ENCODE measurements at places on chromosomes 4 and X.

DNA sequence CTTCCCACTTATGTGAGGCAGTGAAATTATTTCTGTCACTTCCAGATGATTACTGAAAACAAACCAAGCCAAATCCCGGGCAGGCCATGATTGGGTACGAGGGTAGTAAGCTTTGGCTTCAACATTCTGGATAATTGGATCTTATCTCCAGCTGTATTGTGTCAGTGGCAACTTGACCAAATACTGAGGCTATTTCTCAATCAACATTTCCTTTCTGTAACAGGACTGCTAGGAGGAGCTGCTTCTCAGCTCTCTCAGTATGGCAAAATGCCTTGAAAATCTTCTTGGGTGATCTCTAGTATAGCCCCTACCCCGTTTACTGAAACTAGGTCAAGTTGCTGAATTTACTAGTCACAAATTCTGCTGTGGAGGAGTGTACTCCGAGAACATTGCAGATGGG lies 169.3 kb upstream of the FRMPD4 start:
- no peak overlapping the region for H3K4me3 ChIP-seq
- no peaks in the 10 kb centered on the region for H3K36me3 ChIP-seq
- H3K27me3 ChIP-seq = no peaks in the 10 kb centered on the region
- no peak overlapping the region for H3K27ac ChIP-seq
- DNase-seq = peak; percentile 13

GRCh38 chr4:18134111-18134510 lies 112.6 kb upstream of the LCORL start:
- H3K36me3 ChIP-seq = no peaks in the 10 kb centered on the region
- H3K27ac ChIP-seq = no peak overlapping the region
- no peaks in the 10 kb centered on the region for H3K4me1 ChIP-seq
- H3K4me3 ChIP-seq = no peak overlapping the region

DNA sequence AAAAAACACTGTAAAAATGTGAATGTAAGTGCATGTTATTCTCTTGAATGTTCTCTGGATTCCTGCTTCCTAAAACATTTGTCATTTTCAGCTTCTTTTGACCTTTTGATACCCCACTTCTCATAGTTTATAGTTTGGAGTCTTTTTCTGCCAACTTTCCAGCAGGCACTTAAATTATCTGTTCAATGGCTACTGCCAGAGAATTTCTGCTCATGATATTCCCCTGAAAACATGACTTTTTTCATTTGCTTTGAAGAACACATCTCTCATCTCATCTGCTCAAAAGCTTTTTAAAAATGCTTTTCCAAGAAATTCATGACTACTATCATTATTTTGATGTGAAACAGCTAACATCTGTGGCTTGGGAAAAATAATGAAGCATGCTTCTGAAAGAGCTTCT lies 269.7 kb upstream of the PCDH7 start:
- no peaks in the 10 kb centered on the region for H3K4me1 ChIP-seq
- DNase-seq = no peak
- H3K27me3 ChIP-seq = no peaks in the 10 kb centered on the region
- no peak overlapping the region for H3K27ac ChIP-seq
- H3K4me3 ChIP-seq = no peak overlapping the region

GRCh38 chrX:150934453-150934852 lies 36.0 kb upstream of the CD99L2 start:
- peak overlapping the region; percentile 26 for H3K27ac ChIP-seq
- H3K27me3 ChIP-seq = no peaks in the 10 kb centered on the region
- H3K4me3 ChIP-seq = no peak overlapping the region
- H3K4me1 ChIP-seq = no peaks in the 10 kb centered on the region
- peak; percentile 67 for DNase-seq
- H3K36me3 ChIP-seq = no peaks in the 10 kb centered on the region

DNA sequence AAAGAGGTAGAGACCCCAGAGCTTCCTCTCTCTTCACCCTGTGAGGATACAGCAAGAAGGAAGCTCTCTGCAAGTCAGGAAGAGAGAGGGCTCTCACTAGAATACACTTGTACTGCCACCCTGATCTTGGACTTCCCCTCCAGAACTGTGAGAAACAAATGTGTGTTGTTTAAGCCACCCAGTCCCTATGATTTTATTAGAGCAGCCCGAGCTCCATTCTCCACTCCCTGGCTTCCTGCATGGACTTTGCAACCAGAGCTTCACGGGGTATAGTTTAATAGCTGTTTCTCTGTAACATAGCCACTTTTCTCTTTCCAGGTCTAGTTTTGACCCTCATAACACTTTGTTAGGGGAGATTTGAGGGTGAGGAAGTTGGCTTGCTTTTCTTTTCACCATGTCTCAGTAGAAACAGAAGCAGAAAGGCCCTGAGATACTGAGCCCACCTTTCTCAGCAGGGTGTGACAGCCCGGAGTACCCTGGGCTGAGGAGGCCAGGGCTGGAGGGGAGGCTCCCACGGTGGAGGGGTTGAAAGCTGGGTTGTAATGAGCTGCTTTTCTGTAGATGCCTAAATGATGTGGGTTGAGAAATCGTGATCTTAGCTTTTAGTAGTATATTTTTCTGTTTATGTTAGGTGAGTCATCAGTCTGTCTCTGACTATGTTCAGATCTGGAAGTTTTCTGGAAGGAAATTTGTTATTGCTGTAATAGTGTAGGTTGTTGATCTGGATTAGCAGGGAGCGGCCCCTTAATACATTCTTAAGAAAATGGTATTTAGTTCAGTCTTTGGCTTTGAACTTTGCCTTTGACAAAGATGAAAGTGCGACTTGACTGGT lies 118.6 kb downstream of the PTTG2 start:
- no peak overlapping the region for H3K4me3 ChIP-seq
- no peaks in the 10 kb centered on the region for H3K36me3 ChIP-seq
- no peaks in the 10 kb centered on the region for H3K27me3 ChIP-seq
- peak overlapping the region; percentile 90 for H3K27ac ChIP-seq
- peaks cover 35% of the 10 kb centered on the region for H3K4me1 ChIP-seq

DNA sequence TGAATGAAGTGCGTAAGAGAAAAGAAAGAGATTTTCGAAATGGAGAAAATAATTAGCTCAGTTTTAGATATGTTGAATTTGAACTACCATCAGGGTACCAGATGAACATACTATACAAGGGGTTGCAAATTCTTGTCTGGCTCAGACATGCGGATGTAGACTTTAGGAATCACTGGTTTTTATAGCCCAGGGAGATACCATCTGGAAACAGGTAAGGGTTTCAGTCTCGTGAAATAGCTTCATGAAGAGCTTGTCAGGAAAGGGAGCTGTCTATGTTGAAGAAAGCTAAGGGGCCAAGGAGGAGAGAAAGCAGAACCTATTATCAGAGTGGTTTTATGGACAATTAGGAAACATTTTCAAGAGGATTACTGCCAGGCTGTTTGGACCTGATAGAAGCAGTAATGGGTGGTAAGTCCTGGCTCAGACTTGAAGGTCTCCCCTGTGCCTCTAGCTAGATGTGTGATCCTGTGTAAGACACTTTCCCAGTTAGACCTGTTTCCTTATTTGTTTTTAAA lies 6.7 kb downstream of the RAB9A start:
- H3K27ac ChIP-seq = no peak overlapping the region
- H3K36me3 ChIP-seq = no peaks in the 10 kb centered on the region
- H3K4me1 ChIP-seq = peaks cover 31% of the 10 kb centered on the region
- H3K4me3 ChIP-seq = no peak overlapping the region
- no peaks in the 10 kb centered on the region for H3K27me3 ChIP-seq

GRCh38 chrX:124895947-124896346 lies 423.7 kb upstream of the TEX13C start:
- no peak overlapping the region for H3K27ac ChIP-seq
- H3K4me1 ChIP-seq = no peaks in the 10 kb centered on the region
- no peak overlapping the region for H3K4me3 ChIP-seq
- no peaks in the 10 kb centered on the region for H3K36me3 ChIP-seq

DNA sequence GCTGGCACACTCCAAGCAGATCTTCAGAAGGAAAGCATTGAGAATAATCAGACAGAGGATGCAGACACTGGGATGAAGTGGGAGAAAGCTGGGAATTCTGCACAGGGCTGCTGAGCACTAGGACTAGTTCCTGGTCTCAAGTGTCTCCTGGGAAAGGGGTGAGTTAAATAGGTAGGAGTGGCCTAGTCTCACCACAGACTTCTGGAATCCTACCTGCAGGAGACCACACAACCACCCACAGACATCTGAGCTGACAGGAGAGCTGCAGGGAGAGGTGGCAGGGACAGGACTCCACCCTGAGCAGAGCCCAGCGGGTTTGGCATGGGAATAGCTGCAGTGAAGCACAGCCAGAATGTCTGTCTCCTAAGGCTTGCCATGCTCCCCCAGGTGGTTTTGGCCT lies 95.1 kb upstream of the GALNTL6 start:
- no peak overlapping the region for H3K27ac ChIP-seq
- H3K4me3 ChIP-seq = no peak overlapping the region
- H3K4me1 ChIP-seq = no peaks in the 10 kb centered on the region
- H3K27me3 ChIP-seq = no peaks in the 10 kb centered on the region
- no peaks in the 10 kb centered on the region for H3K36me3 ChIP-seq

GRCh38 chr4:174244441-174244840 lies 39.0 kb downstream of the FBXO8 start:
- no peaks in the 10 kb centered on the region for H3K27me3 ChIP-seq
- no peaks in the 10 kb centered on the region for H3K4me1 ChIP-seq
- H3K27ac ChIP-seq = no peak overlapping the region

DNA sequence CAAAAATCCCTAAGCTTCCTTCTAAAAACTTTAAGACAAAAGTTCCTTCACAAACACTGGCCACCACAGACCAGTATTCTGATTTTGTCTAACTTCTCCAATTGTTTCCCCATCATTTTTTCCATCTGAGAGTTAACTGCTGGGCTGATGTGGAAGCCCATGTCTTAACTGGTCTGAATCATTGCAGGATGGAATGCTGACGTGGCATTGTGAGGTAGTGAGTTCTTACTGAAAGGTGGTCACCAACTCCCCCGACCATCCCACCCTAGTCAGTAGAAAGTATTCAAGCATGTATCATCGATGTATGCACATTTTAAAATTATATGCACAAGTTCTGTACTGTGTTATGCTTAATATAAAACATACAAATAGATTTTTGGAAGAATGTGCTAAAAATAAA lies 99.1 kb upstream of the SMIM10 start:
- peak; percentile 29 for DNase-seq
- H3K36me3 ChIP-seq = peaks cover 6% of the 10 kb centered on the region
- H3K27ac ChIP-seq = no peak overlapping the region

DNA sequence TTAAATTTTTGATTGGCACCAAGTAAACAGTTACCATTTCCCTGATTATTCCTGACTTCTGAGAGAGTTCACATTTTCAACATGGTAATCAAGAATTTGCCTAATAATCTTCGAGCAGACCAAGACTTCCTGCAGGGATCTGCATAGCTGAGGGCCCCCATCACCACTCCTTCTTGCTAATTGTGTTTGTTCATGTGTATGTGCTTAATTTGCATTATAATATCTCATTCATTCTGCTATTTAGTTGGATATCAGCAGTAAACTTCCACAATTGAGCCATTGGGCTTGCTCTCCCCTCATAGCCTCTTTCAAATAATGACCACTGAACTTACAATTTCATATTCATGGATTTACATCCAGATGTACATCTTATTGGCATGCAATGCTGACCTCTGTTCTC lies 292.5 kb downstream of the SPATA18 start:
- no peaks in the 10 kb centered on the region for H3K27me3 ChIP-seq
- H3K4me3 ChIP-seq = no peak overlapping the region
- DNase-seq = no peak

GRCh38 chrX:69195192-69195591 lies 29.9 kb upstream of the PJA1 start:
- H3K27ac ChIP-seq = no peak overlapping the region
- no peaks in the 10 kb centered on the region for H3K36me3 ChIP-seq
- H3K4me3 ChIP-seq = no peak overlapping the region
- H3K4me1 ChIP-seq = no peaks in the 10 kb centered on the region
- no peaks in the 10 kb centered on the region for H3K27me3 ChIP-seq
- DNase-seq = no peak

GRCh38 chrX:122625239-122625638 lies 558.8 kb upstream of the GRIA3 start:
- H3K27ac ChIP-seq = peak overlapping the region; percentile 79
- peaks cover 12% of the 10 kb centered on the region for H3K4me1 ChIP-seq
- no peak overlapping the region for H3K4me3 ChIP-seq
- H3K36me3 ChIP-seq = no peaks in the 10 kb centered on the region
- no peaks in the 10 kb centered on the region for H3K27me3 ChIP-seq

DNA sequence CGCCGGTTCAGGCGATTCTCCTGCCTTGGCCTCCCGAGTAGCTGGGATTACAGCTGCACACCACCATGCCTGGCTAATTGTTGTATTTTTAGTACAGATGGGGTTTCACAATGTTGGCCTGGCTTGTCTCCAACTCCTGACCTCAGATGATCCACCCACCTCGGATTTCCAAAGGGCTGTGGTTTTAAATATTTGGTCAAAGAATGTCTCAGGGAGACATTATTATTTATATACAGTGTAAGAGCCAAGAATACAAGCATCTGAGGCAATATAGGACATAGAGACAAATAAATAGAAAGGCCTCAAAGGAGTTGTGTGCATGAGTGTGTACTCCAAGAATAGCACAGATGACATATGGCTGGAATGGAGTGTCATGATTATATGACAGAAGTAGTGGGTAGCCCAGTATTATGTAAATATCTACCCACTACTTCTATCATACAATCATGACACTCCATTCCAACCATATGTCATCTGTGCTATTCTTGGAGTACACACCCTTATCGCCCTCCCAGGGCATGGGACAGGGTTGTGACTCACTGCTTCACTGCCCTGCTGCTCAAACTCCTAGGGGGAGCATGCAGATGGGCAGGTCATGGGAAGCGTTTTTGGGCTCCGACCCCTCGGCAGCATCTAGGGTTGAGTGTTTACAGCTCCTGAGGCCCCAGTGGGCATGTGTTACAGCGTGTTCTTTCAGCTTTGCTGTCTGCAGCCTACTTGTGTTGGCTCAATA lies 1649.8 kb upstream of the PCDH10 start:
- DNase-seq = peak; percentile 92
- H3K4me1 ChIP-seq = no peaks in the 10 kb centered on the region
- no peak overlapping the region for H3K4me3 ChIP-seq
- no peaks in the 10 kb centered on the region for H3K27me3 ChIP-seq
- no peaks in the 10 kb centered on the region for H3K36me3 ChIP-seq

- H3K36me3 ChIP-seq = peaks cover 23% of the 10 kb centered on the region
- no peaks in the 10 kb centered on the region for H3K27me3 ChIP-seq
- H3K27ac ChIP-seq = no peak overlapping the region
- H3K4me3 ChIP-seq = no peak overlapping the region
- no peaks in the 10 kb centered on the region for H3K4me1 ChIP-seq
These were observed 9.2 kb upstream of the MED28 start for GRCh38 chr4:17605236-17605635.

GRCh38 chrX:19030805-19031204 lies 46.9 kb upstream of the PHKA2 start:
- no peaks in the 10 kb centered on the region for H3K27me3 ChIP-seq
- no peaks in the 10 kb centered on the region for H3K4me1 ChIP-seq
- no peaks in the 10 kb centered on the region for H3K36me3 ChIP-seq
- no peak for DNase-seq

GRCh38 chr4:1667273-1667672 lies 16.8 kb downstream of the FAM53A start:
- no peak overlapping the region for H3K27ac ChIP-seq
- no peaks in the 10 kb centered on the region for H3K36me3 ChIP-seq
- no peaks in the 10 kb centered on the region for H3K4me1 ChIP-seq
- no peak overlapping the region for H3K4me3 ChIP-seq
- no peak for DNase-seq
- H3K27me3 ChIP-seq = no peaks in the 10 kb centered on the region
